Left colon (tissue), 2 donors: ENCODE measurements at places on chromosomes 7 and 10. TPM values are rescaled to one million over a fixed set of nuclear protein-coding genes. Genes with fewer than 3 reads are reported as not detected.
A peak's percentile ranks its signal among the peaks of the same experiment; 100 is the strongest.

PITX3 gene
- not detected for total RNA-seq

GRCh38 chr7:4725014-4725849, 43.1 kb downstream of the FOXK1 start:
- DNase-seq = peak; percentile 57

- DNase-seq = peak; percentile 50
These were observed 13.7 kb upstream of the KBTBD2 start for GRCh38 chr7:32905175-32905662.

AGAP6 gene
- total RNA-seq = 11.8 TPM

PIP gene
- total RNA-seq = not detected

- DNase-seq = peak; percentile 80
These were observed 996 bp downstream of the ADAM12 start for GRCh38 chr10:126387041-126387921.

GRCh38 chr10:62109587-62110293, 158.9 kb downstream of the RTKN2 start:
- DNase-seq = no peak

TUBGCP2 gene
- 53.8 TPM for total RNA-seq

DNA sequence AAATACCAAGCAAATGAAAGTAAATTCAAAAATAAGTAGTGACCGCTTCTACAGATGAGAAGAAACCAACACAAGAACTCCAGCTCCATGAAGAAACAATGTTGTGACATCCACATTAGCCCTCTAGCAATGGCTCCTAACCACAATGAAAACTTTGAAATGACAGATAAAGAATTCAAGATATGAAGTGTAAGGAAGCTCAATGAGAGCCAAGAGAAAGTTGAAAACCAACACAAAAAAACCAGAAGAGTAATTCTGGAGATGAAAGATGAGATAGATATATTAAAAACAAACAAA, 68.2 kb upstream of the DDC start:
- no peak for DNase-seq

SSBP1 gene
- total RNA-seq = 65.4 TPM

DNA sequence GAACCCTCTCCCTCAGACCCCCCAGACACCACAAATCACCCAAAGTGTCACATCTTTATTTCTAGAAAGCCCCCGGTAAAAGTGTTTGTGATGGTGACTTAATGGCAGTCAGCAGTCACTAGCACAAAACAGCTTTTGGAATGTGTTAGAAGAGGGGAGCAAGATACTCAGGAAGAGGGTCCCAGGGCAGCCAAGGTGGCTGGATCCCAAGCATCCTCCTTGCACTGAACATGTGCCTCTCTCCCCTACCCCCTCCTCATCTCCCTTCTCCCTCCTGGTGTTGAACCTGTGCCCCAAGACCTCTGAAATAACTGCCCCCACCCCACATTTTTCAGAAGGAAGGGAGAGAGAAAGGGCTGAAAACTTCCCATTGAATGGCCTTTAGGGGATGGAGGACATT, 37.8 kb upstream of the MXI1 start:
- no peak for DNase-seq

GRCh38 chr7:79258826-79259225, 194.6 kb downstream of the MAGI2 start:
- no peak for DNase-seq

SPDYE6 gene
- total RNA-seq = not detected

GRCh38 chr10:68333440-68334431, 1.0 kb upstream of the PBLD start:
- DNase-seq = no peak

ADAM12 gene
- 0.28 TPM for total RNA-seq

GRCh38 chr7:66078067-66078466, 2.4 kb downstream of the ASL start:
- DNase-seq = no peak

DNA sequence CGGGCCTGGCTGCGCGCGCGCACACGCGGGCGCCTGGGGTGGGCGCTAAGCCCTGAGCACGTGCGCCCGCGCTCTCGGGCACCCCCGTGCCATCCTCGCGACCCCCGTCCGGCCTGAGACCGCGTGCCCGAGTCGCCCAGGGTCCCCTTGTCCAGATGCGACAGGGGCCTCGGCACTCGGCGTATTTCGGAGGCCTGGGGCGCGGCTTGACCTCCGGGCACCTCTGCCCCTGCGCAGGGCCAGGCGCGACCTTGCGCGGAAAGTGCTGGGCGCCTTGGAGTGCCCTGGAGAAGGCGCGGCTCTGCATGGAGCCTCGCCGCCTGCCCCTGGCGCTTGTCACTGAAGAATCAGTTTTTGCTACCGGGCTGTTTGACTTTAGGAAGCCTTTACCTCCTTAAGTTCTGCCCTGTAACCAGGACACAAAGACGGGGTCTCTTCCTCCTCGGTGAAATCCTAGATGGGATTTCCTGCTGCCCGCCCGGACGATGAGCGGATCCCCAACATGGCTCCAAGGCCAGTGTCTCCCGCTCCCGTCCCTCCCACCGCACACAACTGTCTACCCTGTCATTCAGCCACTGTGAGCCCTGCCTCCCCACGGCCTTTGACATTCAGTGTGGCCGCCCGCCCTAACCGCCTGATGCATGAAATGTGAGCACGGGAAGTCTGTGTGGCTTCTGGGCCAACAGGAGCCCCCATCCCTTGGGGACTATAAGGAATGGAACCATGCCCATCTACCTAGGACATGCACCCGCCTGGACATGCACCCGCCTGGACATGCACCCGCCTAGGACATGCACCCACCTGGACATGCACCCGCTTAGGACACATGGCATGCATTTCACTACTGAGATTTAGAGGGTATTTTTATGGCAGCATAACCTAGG, 1.1 kb upstream of the STK32C start:
- DNase-seq = no peak

PDZD8 gene
- 61.3 TPM for total RNA-seq

GRCh38 chr7:96719164-96719563, 9.5 kb upstream of the SEM1 start:
- no peak for DNase-seq

EPHA1 gene
- 25.1 TPM for total RNA-seq

DNA sequence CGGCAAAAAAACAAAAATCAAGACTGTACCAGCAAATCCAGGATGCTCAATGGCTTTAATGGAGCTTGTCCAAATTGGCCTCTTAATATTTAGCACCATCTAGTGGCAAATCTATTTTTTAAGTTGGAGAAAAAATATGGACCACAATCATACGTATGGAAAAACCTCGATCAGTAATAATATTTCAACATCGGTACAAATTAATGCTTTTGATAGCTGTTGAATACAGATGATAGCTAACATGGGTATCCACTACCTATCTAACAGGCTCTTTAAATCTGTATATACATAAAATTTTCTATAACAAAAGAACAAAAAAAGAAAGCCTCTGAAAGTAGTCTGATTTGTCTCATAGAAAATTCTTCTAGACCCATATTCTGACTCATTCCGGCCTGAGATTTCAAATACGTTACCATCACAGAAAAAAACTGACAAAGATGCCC, 29.2 kb downstream of the COA1 start:
- no peak for DNase-seq

EMX2 gene
- total RNA-seq = 0.31 TPM

GRCh38 chr10:25974897-25975459, 40.9 kb downstream of the MYO3A start:
- no peak for DNase-seq

DNA sequence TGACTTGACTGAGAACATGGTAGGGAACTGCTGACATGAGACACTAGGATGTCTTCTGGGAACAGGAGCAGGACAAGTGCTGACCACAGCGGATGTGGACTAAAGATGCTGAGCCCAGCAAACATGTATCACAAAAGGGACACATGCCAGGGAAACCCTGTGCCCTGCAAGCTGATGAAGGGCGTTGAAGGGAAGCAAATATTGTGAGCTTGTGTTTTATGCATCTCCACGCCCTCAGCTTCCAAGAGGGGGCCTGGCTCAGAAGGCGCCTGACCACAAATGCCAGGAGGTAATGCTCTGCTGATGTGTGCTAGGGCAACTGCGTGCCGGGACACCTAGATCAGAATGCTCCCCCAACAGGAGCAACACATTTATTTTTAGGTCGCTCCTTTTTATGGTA, 207.3 kb downstream of the CXCL12 start:
- no peak for DNase-seq

DNA sequence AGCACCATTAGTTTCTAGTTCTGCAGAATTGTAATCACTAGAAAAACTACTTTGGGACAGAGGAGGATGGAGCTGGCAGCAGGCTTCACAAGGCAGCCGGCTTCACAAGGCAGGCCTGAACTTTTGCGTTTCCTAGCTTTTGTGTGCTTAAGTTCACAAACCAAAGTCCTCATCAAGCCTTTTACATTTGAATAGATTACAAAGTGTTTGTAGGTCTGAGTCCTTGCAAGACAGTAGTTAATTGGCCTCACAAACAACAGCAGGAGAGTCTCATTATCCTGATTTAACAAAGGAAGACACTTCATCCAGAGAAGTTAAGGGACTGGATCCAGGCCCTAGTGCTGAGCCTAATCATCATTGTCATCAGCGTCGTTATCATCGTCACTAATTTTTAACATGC, 147.8 kb upstream of the AUTS2 start:
- no peak for DNase-seq

MALRD1 gene
- 0.15 TPM for total RNA-seq

GRCh38 chr10:64350665-64351064, 829.5 kb downstream of the REEP3 start:
- no peak for DNase-seq

GRCh38 chr10:131972474-131973071, 9.2 kb downstream of the BNIP3 start:
- peak; percentile 43 for DNase-seq

DNA sequence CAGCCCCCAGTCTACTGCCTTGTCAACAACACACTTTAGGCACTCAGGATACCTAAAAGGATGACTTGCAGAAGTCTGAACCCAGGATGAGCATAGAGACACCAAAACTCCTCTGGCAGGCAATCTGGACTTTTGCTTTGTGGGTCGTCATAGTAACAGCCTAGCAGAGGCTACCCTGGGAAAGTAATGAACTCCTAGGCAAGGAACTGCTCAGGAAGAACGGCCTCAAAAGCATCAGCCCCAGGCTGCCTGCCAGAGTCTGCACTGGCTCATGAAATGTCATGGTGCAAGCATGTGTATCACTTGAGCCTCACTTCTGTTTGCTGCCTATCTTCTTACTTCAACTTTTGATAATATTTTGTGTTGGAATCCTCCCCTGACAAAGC, 715.1 kb downstream of the GRID1 start:
- DNase-seq = no peak

DNA sequence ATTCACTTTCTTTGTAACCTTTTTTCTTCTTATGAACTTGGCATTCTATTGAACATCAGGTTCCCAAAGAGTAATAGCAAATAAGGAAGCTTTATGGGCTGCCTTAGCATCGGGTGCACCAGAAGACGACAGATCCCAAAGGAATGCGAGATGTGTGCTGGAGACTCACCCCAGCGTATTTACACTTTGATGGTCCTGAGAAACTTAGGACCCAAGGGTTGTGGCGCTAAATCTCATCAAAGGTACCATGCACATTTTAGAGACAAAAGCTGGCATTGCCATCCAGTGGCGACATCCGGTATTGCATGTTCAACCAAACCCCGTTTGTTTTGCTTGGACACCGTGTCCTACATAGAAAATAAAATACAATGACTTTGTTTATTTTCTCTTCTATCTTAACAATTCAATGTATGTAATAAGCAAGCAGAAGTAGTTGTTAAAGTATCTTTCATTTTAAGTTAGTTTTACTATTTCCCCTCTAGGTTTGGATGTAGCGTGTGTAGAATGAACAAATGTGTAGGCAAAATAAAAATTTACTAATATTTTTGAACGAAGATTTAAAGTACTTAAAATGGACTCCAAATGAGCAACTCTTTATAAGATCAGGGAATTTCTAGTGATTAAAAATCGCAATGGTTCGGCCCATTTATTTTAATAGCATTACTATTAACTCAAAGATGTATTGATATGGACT, 1154.8 kb downstream of the GATA3 start:
- peak; percentile 57 for DNase-seq

DNAJC9 gene
- 11.8 TPM for total RNA-seq

GRCh38 chr7:43303740-43304241, 191.3 kb downstream of the HECW1 start:
- no peak for DNase-seq

CYP2C18 gene
- 4.9 TPM for total RNA-seq

- no peak for DNase-seq
These were observed 4.6 kb downstream of the HMX3 start for GRCh38 chr10:123140164-123140982.

- DNase-seq = no peak
These were observed 71.6 kb downstream of the THSD7A start for GRCh38 chr7:11760372-11760771.

DNA sequence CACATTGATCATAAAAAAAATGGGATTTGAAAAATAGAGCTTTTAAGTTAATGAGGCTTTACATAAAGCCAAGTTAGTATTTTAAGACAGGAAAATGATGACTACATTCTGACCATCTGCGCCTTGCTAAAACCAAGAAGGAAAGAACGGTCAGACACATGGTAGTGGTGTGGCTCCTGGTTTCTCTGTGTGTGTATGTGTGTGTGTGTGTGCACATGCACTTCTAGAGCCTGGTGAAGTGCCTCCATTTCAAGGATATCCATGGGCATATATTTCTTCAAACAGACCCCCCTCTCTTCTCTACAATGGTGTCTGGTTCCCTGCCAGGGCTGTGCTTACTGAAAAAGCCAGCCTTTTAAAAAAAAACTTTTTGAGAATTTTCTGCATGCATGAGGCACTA, 80.9 kb downstream of the FRMPD2 start:
- no peak for DNase-seq

MLXIPL gene
- total RNA-seq = 13.2 TPM

GRCh38 chr10:963655-964054, 24.6 kb upstream of the GTPBP4 start:
- DNase-seq = no peak

DNA sequence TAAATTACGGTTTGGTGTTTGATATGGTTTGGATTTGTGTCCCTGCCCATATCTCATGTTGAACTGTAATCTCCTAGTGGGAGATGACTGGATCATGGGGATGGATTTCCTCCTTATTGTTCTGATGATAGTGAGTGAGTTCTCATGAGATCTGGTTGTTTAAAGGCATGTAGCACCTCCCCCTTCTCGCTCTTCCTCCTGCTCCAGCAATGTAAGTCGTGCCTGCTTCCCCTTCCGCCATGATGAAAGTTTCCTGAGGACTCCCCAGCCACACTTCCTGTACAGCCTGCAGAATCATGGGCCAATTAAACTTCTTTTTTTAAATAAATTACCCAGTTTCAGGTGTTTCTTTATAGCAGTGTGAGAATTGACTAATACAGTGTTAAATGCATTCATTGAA, 116.6 kb downstream of the DOCK4 start:
- DNase-seq = no peak

GRCh38 chr10:124035928-124036558, 57.4 kb downstream of the CHST15 start:
- DNase-seq = peak; percentile 71

- DNase-seq = no peak
These were observed 11.6 kb downstream of the RPS24 start for GRCh38 chr10:78045237-78045636.

DNA sequence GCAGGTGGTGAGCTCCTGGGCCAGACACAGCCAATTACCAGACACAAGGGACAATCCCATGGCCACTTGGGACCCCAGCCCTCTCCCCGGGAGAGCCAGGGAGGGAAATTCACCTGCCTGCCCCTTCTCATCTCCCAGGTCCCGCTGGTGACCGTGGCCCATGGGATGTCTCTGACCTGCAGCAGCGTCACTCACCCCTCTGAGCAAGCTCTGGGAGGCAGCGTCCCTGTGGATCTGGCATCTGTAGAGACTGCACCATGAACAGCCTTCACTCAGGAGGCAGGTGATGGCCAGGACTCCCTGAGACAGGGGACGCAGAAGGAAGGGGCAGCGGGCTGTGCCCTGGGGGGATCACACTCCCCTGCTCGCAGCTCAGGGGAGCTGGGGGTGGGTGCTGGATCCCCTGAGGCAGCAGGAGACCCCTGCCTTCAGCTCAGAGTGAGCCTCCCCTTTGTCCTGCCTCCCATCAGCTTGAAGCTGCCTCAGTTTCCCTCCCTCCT, 90.8 kb downstream of the FOXL3 start:
- no peak for DNase-seq
